ENCODE measurements at places on chromosomes 6 and 20.
A peak's percentile ranks its signal among the peaks of the same experiment; 100 is the strongest.

DNA sequence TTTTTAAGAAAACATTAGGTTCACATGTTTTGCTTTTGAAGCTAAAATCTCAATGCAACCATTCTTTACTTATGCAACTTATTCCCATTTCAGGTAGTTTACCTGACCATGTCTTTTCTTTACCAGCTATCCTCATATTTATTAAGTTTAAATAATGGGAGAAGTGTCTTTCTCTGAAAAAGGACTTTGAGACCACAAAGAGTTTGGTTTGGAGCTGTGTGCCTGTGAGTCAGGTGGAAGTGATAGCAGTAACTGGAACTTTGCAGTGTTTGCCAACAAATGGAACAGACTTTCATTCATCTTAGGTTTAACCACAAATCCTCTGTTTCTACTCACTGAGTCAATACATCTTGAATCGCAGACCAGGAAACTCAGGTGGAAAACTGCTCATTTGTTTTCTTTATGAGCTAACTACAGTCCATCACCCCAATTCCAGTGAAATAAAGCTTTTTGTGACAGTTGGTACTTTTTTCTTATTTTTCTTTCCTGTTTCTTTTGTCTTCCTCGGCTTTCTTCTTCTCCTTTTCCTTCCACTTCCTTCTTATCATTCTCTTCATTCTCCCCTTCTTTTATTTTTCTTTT is 148.3 kb upstream of the RIN2 start:
- DNase-seq = no peak

GRCh38 chr6:1477432-1478090 is 88.2 kb downstream of the FOXF2 start:
- DNase-seq = no peak

GRCh38 chr6:2658788-2659187 is 91.9 kb downstream of the MYLK4 start:
- peak; percentile 47 for DNase-seq

DNA sequence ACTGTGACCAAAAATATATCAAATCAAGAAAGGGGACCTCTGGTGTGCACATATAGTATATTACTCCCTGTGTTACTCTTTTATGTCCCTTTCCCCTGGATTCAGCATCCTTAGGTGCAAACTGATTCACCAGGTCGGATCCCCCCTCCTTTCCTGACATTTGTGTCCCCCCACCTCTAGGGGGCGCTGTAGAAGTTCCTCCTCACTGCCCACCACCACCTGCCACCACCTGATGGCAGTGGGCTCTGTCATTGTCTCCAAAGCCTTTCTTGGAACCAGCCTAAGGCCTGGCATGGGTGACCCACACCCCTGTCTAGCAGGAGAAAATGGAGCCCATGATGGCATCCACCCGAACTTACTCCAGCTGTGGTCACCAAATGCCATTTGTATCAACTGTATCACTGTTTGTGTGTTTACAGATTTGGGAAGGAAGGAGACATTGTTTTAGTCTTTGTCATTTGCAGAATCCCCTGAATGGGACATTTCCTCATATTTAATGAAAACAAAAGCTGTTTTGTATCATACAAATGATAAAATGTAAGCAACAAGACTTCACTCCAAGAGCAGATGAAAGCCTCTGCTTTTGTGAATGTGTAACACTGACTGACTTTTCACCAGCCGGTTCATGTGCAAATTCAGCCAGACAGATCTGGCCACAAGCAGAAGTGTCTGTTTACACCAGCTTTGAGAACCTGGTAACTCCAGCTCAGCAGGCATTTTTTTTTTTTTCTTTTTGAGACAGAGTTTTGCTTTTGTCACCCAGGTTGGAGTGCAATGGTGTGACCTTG is 66.2 kb downstream of the ARMC2 start:
- DNase-seq = no peak

GRCh38 chr6:66199171-66199570 is 492.1 kb upstream of the EYS start:
- no peak for DNase-seq

DNA sequence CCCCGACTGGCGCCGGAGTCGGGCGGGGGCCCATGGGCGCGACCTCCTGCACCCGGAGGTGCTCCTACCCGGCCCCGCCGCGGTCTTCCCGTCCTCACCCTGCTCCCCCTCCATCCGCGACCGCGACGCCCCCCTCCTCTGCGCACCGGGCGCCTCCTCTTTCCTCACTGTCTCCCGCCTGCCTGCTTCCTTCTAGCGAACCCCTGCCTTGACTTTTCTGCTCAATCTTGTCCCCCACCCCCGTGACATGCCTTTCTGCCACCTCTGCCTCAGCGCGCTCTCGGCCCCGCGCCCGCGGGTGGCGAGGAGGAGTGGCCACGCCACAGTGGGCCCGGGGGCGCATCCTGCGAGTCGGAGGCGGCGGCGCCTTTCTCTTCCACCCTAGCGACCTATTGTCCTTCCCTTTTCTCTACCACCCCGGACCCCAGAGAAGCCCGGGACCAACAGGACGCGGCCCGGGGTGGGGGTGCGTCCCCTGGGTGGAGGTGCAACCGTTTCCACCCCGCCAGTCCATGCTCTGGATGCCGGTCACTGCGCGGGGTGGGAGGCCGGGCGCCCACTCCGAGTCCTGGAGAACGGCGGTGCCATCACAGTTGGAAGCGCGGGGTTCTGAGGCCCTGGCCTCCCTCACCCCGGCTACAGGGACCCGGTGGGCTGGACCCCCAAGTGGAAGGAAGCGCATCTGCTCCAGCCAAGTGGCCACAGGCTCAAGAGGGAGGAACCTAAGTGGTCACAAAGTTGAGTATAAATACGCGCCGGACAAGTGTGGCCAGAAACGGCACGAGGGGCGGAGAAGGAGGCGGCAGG is 2.0 kb downstream of the PDE10A start:
- no peak for DNase-seq

DNA sequence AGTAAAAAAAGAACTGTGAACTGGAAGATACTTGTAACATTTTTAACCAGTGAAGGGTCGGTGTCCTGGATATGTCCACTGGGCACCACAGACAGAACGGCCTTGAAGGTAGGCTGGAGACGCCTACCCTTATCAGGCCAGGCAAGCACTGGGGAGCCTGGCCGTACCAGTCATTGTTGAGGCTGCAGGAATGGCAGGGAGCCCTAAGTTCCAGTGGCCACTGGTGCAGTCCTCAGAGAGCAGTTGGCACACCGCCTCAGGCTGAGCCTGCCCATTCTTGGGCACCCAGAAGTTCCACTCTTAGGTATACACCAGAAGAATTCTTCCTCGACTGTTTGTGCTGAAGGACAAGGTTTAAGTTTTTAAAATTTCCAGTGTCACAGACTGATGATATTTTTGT is 20.5 kb downstream of the DNAJC5 start:
- DNase-seq = no peak

- DNase-seq = no peak
Measured at GRCh38 chr6:167015302-167015701, 16.1 kb downstream of the CEP43 start.

DNA sequence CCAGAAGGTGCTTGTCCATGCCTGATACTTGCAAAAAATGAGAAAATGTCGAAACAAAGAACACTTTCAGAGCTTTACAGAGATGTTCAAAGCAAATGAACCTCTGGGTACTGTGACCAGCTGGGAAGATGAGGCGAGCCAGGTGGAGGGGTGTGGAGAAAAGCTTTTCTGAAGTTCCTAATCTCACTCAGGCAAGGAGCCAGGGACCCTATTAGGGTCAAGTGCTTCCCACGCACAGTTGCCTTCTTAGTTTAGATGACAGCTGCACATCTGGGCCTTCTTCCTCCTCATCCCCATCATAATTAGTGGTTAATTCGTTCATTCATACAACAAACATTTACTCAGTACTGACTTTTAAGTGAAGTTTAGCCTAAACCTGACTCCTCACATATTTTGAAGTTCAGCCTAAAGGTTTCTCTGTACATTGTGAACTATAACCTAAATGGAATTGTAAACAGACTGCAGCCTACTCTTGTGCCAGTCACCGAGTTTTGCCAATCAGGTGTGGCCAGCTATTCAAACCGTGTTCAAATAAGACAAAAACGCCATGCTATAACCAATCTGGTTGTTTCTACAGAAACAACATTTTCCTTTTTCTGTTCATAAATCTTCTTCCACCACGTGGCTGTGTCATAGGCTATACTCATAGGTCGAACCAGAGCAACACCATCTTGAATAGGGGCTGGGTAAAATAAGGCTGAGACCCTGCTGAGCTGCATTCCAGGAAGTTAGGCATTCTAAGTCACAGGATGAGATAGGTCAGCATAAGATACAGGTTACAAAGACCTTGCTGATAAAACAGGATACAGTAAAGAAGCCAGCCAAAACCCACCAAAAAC is 19.3 kb upstream of the AHCY start:
- no peak for DNase-seq

GRCh38 chr6:125844989-125845388 is 54.2 kb downstream of the NCOA7 start:
- no peak for DNase-seq

GRCh38 chr20:57772349-57772964 is 62.6 kb upstream of the PMEPA1 start:
- peak; percentile 92 for DNase-seq

DNA sequence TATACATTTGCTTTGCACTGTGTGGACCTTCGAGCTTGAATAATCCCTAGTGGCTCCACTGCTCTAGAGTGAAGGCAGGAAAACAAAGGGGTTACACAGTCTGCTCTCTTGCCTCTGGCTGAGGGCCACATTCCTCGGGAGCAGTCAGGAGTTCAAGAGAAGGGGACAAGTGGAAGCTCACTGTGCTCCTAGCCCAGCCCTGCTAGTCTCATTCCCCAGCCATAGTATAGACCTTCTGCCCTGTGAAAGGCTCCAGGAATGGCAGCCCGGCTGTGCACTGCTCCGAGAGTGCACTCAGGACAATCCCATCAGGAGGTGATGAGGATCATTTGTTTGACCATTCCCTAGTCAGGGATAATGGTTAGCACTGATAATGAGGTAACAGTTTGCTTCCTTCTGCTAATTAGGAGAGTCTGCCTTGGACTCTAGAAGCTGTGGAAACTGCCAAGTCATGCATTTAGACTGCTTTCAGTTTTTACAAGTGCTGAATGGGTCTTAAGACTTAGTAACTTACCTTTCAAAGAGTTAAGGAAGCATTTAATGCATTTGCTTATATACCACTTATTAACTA is 8.5 kb downstream of the IYD start:
- peak; percentile 19 for DNase-seq

DNA sequence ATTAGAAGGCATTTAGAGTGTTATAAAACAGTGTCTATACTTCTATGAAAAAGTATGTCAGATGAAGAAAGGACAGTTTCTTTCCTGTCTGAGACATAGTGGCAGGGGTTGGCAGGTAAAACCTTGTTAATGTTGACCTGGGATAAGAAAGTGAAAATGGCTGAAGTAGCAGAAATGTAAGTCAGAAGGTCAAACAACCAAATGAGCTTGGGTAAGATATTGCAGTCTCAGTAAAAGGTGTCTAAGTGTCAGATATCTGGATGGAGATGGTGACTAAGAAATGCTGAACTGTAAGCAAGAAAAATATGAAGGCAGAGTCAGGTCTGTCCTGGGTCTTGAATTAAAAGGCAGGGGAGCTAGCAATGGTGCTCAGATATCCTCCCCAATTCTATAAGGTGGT is 400.3 kb downstream of the CD109 start:
- DNase-seq = no peak

DNA sequence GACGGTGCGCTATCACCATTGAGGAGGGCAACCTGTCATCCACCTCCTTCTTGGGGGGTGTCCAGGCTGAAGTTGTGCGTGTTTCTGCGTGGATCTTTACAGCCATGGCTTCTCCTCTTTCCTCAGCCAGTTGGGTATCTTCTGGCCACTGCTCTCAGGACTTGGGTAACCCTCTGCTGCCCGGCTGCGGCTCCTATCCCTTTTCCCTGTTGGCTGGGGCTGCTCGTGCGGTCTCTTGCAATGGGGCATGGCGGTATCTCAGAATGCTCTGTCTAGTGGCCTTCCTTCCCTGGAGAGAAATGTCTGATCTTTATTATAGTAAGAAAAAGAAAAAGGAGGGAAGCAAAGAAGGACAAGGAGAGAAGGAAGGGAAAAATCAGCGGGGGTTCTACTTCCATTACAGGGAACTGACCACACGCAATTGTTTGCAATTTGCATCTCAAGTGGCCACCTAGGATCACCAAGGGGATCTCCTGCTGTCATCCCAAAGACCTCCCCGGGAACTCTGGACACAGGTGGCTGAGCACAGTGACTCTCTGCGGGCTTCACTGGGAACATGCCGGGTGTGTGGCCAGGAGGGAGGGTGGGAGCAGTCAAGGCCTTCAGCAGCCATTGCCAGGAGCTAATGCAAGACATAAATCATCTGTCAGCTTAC is 60.8 kb downstream of the NPEPL1 start:
- DNase-seq = no peak

DNA sequence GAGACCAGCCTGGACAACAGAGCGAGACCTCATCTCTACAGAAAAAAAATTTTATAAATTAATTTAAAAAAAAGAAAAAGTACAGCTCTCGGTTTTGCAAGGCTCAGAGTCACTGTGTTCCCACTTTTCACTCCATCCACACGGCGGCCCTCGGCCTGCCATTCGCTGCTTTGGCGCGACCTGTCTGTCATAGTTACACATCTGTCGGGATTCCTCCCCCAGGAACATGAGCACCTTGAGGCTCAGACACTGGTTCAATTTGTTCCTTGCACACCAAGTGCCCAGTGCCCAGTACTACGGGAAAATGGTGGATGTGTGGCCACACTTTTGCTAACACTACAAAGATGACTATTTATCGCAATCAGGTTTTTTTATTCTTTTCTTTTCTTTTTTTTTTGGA is 8.4 kb downstream of the CTSZ start:
- no peak for DNase-seq

DNA sequence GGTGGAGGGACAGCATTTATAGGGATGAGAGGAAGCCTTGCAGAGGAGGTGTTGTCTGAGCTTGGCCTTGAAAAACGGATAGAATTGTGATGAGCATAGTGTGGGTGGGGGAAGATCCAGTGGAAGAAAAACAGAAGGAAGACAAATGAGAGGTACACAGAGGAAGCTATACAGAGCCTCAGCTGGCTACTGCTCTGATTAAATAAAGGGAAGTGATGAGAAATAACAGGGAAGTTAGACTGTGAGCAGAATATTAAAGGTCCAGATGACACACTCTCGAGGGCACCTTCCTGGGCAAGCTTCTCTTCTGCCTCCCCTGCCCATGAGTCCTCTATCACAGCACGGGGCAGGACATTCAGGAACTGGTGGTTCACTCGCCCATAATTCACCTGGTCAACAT is 182.3 kb downstream of the KIF16B start:
- DNase-seq = no peak

DNA sequence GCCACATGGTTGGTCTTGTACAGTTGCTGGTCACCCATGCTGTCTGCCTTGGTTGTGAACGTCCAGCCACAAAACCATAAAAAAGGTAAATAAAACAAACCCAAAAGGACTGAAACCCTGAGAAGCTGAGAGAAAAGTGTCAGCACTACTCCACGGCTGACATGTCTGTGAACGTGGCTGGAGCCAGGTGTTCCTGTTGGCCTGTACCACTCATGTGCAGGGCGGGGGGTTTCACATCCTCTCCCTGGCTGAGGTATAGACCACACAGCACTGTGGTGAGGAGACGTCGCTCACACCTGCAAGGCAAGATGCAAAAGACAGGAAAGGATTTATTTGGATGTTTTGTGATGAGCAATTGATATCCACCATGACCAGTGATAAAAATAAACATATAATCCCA is 51.9 kb upstream of the MRPS10 start:
- DNase-seq = no peak

GRCh38 chr6:162173466-162173865 is 554.1 kb downstream of the PRKN start:
- no peak for DNase-seq

Data from RCC 7860 (cell line).